ENCODE measurements at places on chromosomes 11 and 22.

GRCh38 chr11:123374622-123374968, 55.5 kb upstream of the GRAMD1B start:
- DNase-seq = no peak

DNA sequence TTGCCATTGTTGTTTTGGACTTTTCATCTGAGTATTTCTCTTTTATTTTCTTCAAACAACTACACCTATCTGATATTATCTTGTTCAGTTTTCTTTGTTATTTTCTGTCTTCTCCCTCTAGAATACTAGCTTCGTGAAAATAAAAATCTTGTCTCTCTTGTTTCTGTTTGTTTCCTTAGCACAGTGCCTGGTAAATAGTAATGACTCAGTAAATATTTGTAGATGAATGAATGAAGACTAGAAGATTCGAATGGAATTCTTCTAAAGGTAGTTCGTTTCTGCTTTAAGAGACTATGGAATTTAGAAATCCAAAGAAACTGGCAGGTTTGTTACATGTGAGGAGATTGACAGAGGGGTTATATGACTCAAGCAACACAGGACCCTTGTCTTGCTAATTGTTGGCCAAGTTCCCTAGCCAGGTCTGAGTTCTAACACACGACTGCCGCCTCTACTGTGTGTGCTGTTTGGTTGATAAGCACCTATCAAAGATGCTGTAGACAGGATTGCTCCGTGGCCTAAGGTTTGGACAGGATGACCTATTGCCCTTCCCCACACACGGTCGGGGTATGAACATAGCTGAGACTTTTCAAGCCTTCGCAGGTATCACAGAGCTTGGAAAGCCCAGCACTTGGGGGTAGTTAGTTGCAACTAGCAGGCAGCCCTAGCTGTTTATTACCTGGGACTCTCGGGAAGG, 831 bp upstream of the TMEM135 start:
- DNase-seq = no peak

GRCh38 chr11:47408598-47409439, 429 bp downstream of the SLC39A13 start:
- DNase-seq = no peak

DNA sequence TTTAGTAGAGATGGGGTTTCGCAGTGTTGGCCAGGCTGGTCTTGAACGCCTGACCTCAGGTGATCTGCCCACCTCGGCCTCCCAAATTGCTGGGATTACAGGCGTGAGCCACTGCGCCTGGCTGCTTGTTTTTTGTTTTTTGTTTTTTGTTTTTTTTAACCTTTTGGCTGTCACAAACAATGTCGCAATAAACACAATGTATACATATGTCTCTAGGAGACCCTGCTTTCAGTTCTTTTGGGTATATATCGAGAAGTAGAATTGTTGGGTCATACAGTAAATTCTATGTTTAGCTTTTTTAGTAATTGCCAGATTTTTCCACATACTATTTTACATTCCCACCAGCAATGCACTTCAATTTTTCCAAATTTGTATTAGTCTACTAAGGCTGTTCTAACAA, 28.0 kb downstream of the RBX1 start:
- DNase-seq = no peak

DNA sequence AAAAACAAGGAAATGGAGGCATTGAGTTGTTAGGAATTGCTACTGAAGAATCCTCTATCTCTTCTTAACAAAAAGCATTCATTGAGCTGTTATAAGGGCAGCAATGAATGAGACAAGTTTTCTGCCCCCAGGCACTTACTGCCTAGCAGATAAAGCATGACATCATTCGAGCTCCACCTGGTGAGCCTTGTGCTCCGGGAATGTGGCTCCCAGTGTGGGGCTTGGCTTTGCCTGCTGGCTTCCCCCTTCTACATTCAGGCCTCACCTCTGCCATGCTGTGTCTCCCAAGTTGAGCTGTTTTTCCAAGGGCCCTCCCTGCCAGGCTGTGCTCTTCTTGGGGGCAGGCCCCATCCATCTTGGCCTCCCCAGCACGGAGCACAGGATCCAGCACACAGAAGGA, 56.9 kb upstream of the EIF3D start:
- DNase-seq = no peak

- peak; percentile 62 for DNase-seq
Observed at GRCh38 chr11:96122601-96123074, 198.7 kb upstream of the MTMR2 start.

- no peak for DNase-seq
Observed at GRCh38 chr11:74566146-74566960, 26.0 kb upstream of the POLD3 start.

DNA sequence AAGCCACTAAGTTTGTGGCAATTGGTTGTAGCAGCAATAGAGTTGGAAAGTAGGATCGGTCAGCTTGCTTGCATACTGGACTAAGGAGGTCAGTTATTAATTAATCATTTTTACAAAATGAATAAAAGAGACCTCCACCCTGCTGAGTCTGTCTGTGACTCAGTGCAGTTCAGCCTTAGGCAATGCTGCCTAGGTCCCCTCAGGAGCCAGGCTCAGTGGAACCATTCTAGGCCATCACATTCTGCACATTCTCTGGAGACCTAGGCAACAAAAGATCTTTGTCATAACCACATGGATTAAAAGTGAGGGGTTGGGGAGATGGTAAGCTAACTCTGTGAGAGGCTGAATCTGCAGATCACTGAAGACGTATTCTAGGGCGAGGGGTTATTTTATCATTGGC, 178.7 kb upstream of the CADM1 start:
- no peak for DNase-seq

GRCh38 chr22:43315687-43316217, 27.4 kb downstream of the SCUBE1 start:
- no peak for DNase-seq

DNA sequence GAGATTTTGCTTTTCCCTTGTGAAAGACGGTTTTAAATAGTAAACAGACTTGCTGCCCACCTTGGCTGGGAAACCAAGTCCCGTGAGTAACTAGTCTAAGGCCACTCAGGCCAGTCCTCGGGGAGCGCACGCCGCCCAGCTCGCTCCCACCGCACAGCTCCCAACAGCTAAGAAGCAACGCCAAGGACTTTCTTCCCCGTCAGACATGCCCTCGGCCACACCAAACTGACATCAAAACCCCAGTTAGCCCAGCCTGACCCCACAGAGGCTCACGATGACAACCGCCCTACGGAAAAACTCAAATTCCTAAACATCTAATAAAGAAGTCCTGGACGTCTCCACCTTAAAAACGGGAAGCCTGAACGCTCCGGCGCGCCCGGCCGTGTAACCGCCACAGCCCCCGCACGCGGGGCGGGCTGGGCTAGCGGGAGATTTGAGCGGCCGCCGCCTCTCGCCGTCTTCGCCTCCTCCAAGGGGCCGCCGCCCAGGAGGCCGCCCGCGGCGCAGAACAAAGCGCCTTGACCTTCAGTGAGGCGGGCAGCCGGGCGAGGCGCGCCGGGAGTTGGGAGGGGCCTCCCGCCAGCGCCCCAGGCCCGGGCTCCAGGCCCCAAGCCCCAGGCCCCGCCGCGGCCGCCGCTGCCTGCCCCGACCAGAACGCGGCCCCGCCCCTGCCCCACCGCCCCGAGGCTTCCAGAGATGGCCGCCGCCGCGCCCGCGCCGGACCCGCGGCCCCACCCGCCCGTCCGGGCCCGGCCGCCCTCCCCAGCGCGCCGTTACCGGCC, 486 bp downstream of the NAP1L4 start:
- DNase-seq = no peak

- DNase-seq = no peak
Observed at GRCh38 chr22:36964106-36964505, 50.7 kb downstream of the CSF2RB start.

DNA sequence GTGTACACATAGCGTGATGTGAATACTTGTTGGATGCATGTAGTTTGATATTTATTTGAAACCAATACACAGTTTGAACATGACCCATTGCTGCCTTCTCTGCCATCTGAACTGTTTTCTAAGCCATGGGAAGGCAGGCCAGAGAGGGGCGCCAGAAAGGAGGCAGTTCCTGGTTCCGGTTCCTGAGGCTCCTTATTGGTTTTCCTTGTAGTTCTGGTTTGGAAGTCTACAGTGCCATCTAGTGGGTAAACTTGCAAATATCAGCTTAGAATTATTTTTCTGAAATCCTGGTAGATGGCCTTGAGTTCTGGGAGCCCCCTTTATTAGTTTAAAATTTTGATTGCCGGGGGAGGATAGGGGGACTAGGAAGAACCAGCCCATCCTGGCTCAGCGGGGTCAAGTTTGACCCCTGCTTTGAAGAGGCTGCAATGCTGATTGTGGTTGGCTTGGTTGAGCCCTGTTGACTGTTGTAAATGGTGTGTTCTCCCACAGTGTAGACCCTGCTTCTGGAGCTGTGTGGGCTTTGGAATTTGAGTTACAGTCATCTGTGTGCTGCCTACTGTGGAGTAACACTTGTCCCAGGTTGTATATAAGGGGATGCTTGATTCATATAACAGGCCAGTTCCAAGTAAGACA, 48.4 kb downstream of the GRAMD1B start:
- peak; percentile 96 for DNase-seq

- DNase-seq = no peak
Observed at GRCh38 chr11:13224324-13224723, 53.3 kb upstream of the BMAL1 start.

DNA sequence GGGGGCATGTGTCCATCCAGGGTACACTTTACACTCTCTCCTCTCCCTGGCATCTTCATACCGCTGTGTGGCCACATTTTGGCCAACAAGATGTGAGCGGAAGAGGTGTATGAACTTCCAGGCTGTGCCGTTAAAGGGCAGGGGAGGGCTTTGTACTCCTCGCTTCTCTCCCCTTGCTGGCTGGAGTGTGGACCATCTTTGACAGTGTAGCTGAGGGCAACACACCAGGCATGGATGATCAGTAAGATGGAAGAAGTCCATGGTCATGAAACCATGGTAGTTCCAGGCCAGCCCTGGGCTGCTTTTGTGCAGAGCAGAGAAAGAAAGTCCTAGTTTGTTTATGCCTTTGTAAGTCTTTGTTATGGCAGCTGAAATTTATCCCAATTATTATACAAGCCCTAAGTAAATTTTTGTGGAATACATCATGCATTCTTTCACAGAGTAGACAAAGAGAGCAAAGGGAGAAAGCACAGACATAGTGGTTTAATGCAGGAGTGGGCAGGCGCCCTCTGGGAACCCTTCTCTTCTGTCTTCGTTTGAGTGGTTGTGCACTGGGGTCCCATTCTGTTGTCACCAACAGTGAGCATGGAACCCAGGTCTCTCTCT, 70.4 kb downstream of the FBXO7 start:
- no peak for DNase-seq

DNA sequence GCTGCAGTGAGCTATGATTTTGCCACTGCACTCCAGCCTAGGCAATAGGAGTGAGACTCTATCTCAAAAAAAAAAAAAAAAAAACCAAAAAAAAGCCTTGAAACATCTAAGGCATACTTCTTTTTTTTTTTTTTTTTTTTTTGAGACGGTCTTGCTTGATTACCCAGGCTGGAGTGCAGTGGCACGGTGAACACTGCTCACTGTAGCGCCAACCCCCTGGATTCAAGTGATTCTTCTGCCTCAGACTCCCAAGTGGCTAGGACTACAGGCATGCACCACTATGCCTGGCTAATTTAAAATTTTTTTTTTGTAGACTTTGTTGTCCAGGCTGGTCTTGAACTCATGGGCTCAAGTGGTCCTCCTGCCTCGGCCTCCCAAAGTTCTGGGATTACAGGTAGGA, 19.5 kb downstream of the ARFGAP3 start:
- no peak for DNase-seq

DNA sequence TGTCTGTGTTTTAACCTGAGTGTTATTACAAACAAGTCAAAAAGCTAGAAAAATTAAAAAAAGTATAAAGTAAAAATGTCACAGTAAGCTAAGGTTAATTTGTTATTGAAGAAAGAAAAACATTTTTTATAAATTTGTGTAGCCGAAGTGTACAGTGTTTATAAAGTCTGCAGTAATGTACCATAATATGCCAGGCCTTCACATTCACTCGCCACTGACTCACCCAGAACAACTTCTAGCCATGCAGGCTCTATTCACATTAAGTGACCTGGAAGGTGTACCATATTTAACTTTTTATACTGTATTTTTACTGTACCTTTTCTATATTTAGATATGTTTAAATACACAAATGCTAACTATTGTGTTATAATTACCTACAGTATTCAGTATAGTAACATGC, 14.7 kb upstream of the FDX1 start:
- DNase-seq = no peak

DNA sequence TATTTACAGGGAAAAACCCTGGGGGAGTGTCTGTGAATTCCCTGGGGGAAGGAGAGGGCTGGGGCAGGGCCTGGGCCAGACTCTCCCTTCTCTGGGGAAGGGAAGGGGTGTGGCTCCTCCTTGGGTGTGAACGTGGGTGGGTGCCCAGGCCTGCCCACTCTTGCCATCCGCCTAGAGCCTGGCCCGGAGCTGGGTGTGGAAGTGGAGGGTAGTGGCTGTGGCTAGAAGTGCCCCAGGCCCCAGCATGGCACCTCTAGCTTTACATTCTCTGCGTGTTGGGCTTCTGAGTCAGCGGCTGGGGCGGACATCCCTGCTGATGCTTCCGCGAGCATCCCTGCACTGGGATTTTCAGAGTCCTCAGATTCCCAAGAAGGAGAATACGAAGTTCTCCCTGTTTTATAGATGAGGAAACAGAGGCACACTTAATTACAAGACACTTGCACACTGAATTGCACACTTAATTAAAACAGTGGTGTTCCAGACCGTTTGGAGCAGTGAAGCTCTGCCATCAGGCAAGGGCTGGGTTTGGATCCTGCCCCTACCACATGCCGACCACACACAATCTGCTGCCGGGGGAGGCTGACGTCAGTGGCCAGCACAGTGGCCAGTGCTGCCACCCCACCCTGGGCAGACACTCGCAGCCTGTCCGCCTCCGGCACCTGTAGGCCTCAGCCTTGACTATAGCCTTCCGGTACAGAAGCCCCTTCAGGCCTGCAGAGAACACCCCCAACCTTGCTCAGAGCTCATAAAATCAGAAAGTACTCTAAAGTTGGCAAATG, 7.6 kb downstream of the BAD start:
- no peak for DNase-seq

GRCh38 chr11:20873054-20873453, 203.7 kb downstream of the NELL1 start:
- DNase-seq = peak; percentile 80

DNA sequence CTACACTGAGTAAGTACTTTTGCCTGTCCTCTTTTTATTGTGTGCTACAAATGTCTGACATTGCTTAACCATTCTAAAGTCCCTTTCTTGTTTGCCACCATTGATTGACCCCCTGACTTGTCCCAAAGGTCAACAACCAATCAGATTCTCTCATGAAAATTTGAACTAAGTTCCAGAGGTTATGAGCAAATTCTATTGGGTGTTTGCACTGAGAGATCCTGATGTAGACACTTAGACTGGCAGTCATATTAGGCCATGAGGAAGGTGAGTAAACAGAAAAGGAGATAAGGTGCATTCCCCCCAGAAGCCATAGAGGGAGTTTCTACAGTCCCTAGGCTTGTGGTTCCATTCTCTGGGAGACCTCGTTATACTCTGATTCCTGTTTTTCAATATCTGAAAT, 101.3 kb upstream of the E2F8 start:
- no peak for DNase-seq

DNA sequence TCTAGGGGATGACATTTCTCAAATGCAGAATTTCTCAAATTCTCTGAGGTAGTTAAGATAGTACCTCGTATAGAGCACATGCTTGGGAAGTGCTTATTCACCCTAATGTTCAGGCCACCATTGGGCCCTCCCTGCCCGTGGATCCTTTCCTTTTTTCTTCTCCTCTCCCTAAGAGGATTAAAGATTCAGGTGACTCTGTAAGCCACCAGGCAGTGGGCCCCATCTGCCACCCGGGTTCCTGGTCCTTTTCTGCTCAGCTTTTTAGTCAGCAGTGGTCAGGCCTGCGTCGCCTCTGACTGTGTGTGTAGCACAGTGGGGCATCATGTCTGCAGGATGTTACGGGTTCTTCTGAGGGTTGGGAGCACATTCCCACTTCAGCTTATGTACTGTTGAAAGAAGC, 7.2 kb downstream of the CEP164 start:
- DNase-seq = no peak

Data from NCI-H526 treated with DMSO at 0.1 percent for 48 hours (cell line).